ENCODE measurements at places on chromosomes 3 and 15.

- no peak for DNase-seq
Observed at GRCh38 chr3:65334045-65334665, 646.4 kb upstream of the ADAMTS9 start.

GRCh38 chr3:178522200-178523052 is 13.8 kb upstream of the KCNMB2 start:
- DNase-seq, result no peak

DNA sequence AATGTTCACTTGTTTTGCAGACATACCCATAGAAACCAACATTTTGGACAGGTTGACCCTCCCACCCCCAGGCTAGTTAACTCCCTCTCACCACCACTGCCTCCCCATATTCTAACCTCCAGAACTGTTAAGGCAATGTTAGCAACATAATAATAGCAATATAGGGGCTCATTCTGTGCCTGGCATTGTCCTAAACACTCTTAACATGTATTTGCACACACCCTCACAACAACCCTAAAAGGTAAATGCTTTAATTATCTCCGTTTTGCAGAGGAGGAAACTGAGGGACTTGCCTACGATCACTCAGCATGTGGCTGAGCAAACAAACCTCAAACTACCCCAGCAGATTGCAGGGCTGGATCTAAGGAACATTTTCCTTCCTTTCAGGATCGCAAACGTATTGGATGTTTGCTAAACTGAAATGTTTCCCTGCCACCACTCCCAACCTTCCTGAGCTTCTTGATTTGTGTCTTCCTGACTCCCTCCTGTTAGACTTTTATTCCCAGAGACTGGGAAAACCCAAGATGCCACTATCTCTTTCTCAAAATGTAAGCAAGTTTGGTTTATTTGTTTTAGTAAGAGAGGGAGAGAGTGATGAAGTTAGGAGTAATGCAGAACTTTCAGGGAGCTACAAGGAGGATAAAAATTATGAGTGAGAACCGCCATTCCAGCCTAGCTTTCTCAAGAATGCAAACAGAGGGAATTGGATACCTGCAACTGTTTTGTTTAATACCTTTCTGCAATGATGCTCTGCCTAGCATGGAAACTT is 1.3 kb downstream of the SCG5 start:
- DNase-seq, result no peak

DNA sequence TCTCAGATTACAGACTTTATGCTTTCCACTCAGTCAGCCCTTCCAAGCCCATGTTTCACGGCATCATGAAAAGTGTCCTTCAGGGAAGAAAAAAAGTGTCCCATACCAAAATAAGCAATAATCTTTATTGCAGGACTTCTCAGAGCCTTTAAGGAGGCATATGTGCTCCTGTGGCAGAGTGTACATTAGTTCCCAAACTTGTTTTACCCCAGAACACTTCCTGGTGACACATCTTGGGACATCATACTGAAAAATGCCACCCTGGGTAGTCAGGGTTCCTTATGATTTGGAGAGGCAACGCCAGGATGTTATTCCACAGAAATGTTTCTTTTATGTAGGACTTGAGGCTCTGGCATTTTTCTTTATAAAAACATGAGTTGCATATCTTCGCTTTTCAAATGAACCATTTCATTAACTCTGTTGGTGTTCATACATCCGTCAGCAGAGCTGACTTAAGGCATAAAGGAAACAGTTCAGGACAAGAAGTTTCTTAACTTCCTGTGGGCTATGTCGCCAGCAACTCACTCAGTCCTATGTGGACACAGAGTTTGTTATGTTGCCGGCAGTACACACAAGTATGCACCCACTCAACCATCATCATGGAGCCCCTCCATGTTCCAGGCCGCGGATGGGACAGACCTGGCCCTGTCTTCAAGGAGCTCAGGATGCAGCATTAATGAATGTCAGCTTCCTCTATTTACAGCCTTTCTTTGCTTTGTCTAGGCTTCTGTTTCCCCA is 63.8 kb downstream of the CASR start:
- no peak for DNase-seq
